ENCODE measurements at places on chromosomes 16 and 17.

GRCh38 chr17:9239793-9240658 is 218.7 kb downstream of the NTN1 start:
- peak; percentile 35 for DNase-seq

DNA sequence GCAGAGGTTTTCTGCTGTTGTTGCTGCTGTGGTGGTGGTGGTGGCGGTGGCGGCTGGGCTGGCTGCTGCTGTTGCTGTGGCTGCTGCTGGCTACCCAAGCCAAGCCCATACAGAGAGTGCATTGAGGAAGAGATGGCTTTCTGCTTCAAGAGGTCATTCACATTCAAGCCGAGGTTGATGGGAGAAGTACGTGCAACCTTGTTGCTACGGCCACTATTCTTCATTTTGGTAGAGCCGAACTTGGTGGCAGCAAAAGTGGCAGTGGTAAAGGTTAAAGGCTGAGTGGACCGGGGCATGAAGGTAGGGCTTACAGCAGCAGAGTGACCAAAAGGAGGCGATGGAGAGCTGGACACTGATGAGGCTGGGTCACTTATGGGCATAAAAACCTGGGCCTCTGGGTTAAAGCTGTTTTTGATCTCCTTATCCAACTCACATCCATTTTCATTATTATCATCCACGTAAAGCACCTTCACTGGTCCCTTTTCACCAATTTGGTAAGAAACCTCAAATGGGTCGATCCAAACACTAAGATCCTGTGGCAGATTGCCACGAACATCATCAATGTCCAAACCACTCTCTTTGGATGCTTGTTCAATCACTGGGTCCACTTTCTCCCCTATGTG is 2.8 kb downstream of the TOB1 start:
- no peak for DNase-seq

- no peak for DNase-seq
Observed at GRCh38 chr17:34241062-34241461, 14.0 kb upstream of the CCL2 start.

DNA sequence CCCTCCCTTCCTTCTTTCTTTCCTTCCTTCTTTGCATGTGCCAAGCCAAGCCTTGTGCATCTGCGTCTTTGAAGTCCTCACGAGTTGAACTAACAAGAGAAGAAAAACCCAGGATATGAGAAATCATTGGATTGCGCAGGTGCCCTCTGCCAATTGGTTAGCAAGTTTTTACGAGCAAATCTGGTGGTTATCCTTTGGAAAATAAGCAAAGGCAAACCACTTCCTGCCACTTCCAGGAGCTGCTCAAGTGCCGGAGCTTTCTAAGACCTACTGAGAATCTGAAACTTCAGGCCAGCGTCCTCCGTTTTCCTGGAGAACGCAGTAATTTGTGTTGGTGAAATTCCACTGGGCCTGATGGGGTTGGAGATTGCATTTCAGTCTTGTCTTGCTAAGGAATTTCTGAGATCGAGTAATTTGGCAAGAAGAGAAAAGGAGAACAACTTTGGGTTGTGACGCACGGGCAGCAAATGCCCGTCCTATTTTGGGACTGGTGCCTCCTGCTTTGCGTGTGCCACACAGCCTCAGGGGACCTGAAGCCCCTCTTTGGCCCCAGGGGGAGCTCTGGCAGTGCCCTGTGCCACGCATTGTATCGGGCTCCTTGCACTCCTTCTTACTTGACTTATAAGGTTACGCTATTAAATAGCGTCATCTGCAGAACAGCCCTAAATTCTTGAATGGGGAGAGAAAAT is 56.4 kb downstream of the CMIP start:
- no peak for DNase-seq

DNA sequence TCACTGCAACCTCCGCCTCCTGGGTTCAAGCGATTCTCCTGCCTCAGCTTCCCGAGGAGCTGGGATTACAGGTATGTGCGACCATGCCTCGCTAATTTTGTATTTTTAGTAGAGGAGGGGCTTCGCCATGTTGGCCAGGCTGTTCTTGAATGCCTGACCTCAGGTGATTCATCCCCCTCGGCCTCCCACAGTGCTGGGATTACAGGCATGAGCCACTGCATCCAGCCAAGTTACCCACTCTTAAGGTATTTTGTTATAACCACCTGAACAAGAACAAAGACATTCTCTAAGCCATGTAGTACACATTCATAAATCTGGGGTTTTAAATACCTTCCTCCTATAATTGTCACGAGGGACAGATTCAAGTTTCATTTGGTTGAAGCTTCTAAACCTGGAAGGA is 12.3 kb upstream of the TMEM170A start:
- DNase-seq: no peak

- DNase-seq: no peak
Observed at GRCh38 chr16:29926711-29927052, 656 bp upstream of the KCTD13 start.

GRCh38 chr17:75077496-75078283 is 10.1 kb upstream of the SLC16A5 start:
- peak; percentile 29 for DNase-seq

DNA sequence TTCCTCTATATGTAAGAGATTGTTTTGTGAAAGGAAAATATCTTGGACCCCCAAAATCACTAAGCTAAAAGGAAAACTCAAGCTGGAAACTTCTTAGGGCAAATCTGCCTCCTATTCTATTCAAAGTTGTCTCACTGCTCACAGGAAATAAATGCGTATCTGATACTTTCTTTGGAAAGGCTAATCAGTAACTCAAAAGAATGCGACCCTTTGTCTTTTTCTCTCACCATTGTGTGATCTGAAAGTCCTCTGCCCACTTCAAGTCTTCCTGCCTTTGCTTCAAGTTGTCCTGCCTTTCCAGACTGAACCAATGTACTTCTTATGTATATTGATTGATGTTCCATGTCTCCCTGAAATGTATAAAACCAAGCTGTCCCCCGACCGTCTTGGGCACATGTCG is 157.3 kb downstream of the KIF2B start:
- no peak for DNase-seq

- no peak for DNase-seq
Observed at GRCh38 chr17:33725675-33726271, 432.7 kb upstream of the ASIC2 start.

DNA sequence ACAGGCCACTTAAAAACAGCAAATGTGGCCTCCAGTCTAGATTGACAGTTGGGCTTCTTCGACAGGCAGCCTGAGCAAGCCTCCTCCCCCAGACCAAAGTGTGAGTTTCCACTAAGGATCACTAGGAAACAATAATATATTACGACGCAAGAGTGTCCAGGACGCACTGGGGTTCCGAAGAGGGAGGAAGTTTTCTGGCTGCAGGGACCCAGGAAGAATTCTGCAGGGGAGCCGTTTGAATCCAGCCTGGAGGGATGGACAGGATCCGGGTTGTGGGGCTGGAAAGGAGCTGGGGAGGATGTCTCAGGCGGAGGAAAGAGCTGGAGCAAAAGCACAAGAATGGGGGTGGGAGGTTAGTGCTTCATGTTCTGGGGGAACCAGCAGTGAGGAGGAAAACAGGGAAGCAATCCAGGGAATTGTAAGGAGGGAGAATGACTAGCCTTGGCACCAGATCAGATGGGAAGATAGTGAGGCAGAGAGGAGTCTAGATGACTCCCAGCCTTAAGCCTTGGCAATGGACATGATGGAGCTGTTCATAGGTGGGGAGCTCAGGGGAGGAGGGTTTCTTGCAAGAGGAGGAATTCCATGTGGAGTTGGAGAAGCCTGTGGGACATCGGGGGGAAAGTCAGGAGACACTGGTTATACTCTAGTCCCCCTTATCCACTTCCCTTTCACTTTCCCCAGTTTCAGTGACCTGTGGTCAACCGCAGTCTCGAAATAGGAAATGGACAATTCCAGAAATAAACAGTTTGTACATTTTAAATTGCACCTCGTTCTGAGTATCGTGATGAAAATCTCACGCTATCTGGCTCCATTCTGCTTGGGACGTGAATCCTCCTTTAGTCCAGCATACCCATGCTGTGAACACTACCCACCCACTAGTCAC is 26.6 kb downstream of the NGFR start:
- DNase-seq: no peak

DNA sequence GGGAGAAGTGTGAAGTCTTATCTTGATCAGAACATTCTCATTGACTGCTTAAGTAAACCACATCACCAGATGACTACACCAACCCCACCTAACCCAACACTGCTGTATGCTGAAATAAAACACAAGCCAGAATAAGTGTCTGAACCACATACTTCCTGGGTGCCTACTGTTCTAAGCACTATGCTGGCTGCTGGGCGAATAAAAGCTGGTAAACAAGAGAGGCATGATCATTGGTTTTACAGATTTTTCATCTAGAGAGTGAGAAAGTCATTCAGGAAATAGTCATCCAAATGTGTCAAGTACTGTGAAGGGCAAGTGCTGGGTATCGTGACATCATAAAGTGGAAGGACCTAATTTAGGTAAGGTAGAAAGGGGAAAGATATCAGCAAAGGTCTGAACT is 199.0 kb upstream of the SOX9 start:
- no peak for DNase-seq

- no peak for DNase-seq
Observed at GRCh38 chr16:60279061-60279665, 1545.0 kb upstream of the GOT2 start.

DNA sequence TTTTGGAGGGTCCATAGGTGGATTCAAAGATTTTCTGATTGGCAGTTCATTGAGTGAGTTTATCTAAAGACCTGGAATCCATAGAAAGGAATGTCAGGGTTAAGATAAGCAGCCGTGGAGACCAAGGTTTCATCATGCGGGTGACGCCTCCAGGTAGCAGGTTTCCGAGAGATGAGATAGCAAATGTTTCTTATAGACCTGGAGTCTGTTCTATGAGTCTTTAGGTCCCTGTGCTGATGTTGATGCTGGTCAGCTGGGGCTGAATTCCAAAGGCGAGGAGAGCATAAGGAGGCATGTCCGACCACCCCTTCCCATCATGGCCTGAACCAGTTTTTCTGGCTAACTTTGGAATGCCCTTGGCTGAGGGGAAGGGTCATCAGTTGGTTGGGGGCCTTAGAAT is 80.2 kb downstream of the RAP1GAP2 start:
- DNase-seq: no peak

- no peak for DNase-seq
Observed at GRCh38 chr16:8005096-8005860, 585.0 kb downstream of the TMEM114 start.

DNA sequence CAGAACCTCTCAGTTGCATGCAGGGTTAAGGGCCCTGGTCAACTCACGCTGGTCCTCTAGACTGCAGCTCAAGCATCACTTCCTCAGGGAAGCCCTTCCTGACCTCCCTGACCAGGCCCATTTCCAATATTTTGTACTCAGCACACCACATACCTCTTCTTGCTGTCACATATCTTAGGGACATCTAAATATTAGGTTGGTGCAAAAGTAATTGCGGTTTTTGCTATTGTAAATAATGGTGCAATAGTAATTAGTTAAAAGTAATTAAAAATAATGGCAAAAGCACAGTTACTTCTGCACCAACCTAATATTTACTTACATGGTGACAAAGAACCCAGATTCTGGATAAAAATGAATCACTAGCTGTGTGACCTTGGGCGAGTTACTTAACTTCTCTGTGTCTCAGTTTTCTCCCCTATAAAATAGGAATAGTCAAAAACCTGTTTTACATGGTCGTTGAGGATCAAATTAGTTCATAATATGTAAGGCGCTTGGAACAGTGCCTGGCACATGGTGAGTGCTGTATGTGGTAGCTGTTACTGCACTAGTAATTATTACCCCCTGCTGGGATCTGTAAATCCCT is 177.4 kb downstream of the PRKCB start:
- no peak for DNase-seq

GRCh38 chr17:80876950-80877728 is 114.5 kb upstream of the CHMP6 start:
- DNase-seq: no peak

- DNase-seq: no peak
Observed at GRCh38 chr17:38464251-38464722, 36.0 kb downstream of the ARHGAP23 start.

DNA sequence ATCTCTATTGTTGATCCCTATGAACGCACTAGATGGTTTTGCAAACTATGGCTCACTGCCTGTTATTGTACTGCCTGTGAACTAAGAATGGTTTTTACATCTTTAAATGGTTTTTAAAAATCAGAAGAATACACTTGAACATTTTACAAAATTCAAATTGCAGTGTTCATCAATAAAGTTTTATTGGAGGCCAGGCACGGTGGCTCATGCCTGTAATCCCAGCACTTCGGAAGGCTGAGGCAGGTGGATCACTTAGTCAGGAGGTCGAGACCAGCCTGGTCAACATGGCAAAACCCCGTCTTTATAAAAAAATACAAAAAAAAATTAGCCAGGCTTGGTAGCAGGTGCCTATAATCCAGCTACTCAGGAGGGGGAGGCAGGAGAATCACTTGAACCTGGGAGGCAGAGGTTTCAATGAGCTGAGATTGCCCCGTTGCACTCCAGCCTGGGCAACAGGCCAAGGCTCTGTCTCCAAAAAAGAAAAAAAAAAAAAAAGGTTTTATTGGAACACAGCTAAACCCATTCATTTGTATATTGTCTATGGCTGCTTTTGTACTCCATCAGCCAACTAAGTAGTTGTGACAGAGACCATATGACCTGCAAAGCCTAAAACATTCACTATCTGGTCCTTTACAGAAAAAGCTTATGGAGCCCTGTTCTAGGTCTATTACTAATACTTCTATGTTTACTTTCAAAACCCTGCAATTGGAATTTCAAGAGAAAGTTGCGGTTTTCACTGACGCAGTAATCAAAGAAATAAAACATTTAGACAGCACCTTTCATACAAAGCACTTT is 18.9 kb downstream of the IKZF3 start:
- DNase-seq: no peak

GRCh38 chr17:14717859-14718258 is 417.0 kb downstream of the HS3ST3B1 start:
- no peak for DNase-seq

All from activated naive CD4-positive, alpha-beta T cell (primary cell).